ENCODE measurements at places on chromosomes 12 and 14.

GRCh38 chr14:34423445-34423844 lies 38.6 kb downstream of the SPTSSA start:
- no peak for DNase-seq

DNA sequence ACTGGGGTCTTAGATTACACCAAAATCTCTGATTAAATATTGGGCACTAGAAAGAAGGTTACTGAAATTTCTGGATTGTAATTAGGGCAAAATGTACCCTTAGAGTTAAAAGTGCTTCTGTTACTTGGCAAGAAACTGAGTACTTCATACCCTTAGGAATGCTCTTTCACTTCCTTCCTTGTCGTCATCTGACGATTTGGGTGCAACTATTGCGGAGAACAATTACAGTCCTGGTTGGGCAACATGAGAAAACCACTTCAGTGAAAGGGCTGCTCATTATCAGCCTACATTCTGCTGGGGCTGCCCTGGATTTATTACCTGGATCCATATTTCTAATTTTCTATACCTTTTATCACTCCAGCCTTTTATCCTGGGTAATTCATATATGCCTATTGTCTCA lies 348.5 kb upstream of the MDGA2 start:
- no peak for DNase-seq

DNA sequence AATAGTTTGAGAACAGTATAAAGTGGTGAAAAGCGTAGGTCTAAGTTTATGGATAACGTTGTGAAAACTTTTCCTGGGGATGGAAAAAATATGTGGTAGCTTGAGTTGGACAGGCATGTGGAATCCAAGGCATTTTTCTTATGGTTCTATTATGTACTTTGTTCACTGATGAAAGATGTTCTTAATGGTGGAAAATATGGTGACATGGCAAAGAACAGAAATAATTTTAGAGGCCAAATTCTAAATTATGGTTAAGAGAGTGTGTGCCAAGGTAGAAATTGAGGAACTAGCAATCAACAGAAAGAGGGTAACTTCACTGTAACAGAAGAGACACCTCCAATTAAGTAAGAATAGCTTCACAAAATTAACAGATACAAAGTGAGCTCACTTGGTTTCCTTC lies 427.8 kb downstream of the SLC6A15 start:
- DNase-seq, result no peak

DNA sequence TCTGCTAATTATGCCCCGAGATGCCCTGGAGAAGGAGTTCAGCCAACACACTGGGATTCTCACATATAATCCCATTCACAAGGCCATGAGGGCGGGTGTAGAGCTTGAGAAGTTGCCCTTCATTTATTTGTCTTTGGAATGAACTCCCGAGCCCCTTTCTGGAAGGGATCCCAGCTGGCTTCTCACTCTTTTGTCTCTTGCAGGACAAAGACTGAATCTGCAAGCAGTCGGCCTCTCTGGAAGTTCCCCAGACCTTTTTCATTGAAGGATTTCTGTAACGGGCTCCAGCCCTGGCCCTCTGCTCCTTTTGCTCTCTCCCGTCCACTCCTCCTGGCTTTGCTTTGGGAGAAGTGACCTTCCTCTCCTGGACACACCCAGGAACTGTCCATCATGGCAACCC lies 163.3 kb upstream of the SFSWAP start:
- no peak for DNase-seq

GRCh38 chr14:23483236-23483854 lies 13.8 kb downstream of the NGDN start:
- DNase-seq, result no peak

DNA sequence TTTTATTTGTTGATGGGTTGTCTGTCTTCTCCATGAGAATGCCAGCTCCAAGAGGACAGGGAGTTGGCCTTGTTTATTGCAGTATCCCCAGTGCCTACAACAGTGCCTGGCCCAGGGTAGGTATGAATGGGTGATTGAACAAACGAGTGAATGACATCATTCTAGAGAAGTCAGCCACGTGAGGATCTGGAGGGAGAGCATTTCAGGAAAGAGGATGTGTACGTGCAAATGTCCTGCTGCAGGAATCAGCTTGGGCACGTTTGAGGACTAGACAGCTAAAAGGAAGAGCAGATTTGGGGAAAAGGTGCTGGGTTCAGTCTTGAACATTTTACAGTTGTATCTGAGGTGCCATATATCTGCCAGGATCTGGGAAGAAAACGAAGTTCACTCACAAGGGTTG lies 97.1 kb downstream of the PTPN11 start:
- no peak for DNase-seq

DNA sequence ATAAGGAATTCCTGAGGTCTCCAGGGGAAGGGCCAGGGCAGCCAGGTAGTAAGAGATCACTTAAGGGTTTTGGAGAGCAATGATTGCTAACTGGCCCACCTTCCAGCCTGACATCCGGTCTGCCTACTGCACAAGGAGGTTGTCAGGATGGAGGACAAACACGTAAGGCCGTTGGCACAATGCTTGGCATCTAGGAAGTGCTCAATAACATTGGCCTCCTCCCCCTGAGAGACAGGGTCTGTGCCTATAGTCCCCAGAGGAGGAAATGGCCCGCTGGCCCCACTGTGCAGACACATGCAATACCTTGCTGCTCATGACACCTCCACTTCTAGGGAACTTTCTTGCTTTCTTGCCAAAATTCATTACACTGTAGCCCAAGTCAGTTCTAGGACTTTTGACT lies 73.2 kb downstream of the NTF3 start:
- no peak for DNase-seq

DNA sequence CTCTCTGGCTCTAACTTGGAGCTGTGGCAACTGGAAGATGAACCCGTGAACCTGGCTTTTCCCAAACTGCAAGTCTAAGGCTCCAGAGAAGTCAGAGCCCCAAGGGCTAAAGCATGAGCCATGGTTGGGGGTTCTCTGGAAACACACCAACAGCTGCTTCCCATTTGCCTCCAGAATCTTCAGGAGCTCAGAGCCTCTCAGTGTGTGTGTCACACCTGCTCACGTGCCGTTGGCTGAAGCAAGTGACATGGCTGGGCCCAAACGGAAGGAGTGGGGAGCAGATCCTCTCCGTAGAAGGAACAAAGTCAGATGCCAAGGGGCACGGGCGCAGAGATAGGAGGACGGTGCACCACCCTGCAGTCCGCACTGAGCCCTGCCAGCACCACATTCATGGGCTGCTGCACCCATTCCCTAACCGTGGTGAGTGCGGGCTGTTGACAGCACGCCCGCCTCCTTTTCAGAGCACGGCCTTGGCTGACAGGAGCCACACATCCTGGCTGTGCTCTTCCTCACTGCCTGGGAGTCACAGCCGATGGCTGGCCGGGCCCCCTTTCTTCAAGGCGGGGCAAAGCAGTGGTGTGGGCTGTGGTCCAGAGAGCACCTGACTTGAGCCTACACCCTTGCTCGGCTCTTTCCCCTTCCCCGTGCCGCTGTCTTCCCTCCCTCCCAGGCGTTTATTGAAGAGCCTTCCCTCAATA lies 16.6 kb upstream of the TRAF3 start:
- no peak for DNase-seq

DNA sequence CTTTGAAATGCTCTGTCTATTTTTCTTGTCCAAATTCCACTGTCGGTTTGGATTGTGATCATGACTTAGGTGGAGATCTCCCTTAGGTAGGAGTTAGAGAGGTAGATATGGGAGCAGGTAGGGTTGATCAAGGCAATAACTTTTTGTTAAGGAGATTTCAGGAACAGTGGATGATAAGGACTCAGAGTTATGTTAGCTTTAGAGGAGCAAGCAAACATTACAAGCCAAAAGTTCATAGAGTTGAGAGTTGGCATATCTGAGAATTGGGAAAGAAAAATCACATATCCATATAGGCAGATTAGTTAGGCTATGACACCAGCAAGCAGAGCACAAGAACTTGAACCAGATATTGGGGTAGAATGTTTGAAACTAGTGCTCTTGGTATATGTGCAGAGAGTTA lies 43.1 kb upstream of the C12orf75 start:
- no peak for DNase-seq

DNA sequence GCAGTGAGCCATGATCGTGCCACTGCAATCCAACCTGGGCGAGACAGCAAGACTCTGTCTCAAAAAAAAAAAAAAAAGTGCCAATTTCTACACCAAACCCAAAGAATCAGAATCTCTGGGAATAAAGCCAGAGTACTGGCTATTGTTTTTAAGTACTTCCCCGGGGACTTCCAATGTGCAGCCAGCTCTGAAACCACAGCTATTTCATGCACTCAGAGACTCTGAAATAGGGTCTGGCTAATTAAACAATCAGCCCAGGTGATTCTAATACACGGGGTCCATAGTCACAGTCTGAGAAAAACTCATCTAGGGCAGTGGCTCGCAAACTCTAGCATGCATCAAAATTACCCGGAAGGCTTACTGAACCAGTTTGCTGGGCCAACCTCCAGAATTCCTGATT lies 56.3 kb downstream of the SIX6 start:
- no peak for DNase-seq

- no peak for DNase-seq
Observed at GRCh38 chr12:27808841-27809240, 28.8 kb upstream of the MANSC4 start.

- no peak for DNase-seq
Observed at GRCh38 chr12:86376052-86376451, 119.9 kb upstream of the MGAT4C start.

- no peak for DNase-seq
Observed at GRCh38 chr14:30085943-30086342, 158.3 kb upstream of the PRKD1 start.

GRCh38 chr12:53551889-53552291 lies 44.6 kb upstream of the NPFF start:
- no peak for DNase-seq

- DNase-seq, result no peak
Observed at GRCh38 chr12:131242741-131243496, 289.2 kb downstream of the ADGRD1 start.

DNA sequence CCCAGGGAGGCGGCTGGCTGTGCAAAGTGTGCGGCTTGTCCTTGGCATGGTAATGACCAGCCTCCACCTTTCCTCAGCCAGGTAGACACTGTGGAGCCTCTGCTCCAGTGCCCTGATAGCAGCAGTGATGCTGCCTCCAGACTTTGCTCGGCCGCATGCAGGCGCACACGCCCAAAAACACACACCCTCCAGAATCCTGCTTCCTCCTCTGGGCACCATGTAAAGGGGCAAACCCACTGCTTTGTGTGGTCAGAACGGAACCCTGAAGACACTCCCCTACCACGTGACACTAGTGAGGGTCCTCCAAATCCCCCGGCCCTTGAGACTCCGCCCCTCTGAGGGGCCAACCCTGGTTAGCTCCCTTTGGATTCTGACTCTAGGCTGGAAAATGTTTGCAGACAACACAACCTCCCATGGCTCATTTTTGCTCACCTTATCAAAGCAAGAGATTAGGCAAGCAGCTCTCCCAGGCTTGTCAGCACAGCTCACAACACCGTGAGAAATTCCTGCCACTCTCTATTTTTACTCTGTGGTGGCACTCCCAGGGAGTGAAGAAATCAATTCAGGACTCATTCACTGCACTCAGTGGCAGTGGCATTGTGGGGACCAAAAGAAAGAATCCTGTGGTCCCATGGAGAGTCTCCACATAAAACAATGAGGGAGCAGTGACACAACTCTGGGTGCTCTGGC lies 4.5 kb downstream of the KRT77 start:
- no peak for DNase-seq

DNA sequence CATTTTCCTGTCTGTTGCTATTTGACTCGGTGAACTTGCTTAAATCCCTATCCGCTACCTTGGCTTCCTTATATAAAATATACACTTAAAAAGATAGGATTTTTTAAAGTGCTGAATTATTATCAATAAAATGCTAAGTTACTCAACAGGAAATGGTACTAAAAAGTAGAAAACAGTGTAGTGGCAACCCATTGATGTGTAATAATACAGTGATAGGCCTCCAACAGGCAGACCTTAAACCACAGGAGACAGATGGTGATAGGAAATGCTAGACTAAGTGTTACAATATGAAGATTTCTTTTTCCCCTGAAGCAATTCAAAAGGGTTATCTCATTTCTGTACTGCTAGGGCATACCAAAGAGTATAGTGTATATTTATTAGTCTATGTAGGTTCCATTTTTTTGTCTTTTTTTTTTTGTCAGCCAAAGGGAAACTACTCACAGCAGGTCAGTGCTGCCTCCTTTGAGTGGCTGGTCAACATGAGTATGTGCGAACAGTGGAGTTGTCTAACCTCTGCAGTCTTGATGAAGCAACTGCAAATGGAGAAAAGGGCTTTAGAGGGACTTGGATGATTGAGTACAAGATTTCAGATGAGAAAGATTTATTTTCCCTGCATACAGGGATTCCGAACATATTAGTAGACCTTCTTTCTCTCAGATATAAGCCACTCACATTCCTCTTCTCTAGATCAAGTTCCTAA lies 183.8 kb downstream of the ACSS3 start:
- no peak for DNase-seq

- peak; percentile 32 for DNase-seq
Observed at GRCh38 chr12:6965026-6965661, 5.3 kb downstream of the PHB2 start.

GRCh38 chr12:55073043-55074022 lies 52.9 kb upstream of the OR9K2 start:
- DNase-seq, result peak; percentile 39

- no peak for DNase-seq
Observed at GRCh38 chr12:42865282-42865681, 275.7 kb upstream of the PRICKLE1 start.

DNA sequence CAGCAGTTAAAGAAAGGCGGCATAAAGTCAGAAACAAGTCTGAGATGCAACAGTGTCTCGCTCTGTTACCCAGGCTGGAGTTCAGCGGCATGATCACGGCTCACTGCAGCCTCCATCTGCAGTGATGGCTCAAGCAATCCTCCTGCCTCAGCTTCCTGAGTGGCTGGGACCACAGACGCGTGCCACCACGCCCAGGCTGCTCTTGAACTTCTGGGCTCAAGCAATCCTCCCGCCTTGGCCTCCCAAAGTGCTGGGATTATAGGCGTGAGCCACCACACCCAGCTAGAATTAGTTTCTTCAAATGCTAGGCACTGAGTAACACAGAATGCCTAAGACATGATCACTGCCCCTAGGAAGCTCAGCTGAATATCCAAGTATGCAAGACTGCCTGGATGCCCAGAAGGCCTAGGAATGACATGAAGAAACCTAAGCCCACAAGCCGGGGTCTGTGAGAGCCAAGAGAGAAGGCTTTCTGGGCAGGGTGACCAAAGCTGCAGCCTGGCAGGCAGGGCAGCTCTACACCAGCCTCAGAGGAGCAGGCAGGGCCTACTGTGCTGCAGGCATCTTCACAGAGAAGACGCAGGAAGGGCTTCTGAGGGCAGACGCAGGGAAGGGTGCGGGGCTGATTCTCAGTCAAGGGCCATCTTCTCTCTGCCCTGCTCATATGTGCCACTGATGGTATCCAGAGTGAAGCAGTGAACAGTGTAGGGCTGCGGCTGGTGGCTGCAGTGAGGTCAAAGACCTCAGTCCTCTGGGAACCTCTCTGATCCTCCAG lies 4.3 kb upstream of the PPP2R5C start:
- DNase-seq, result no peak

GRCh38 chr14:45201905-45202304 lies 51.1 kb downstream of the MIS18BP1 start:
- no peak for DNase-seq
